Renal cortical epithelial cell (primary cell): ENCODE measurements at places on chromosomes 16 and 17. TPM values are rescaled to one million over a fixed set of nuclear protein-coding genes. Genes with fewer than 3 reads are reported as not detected.

The AHSP gene
- total RNA-seq = not detected in 2 replicates

The NTN3 gene
- 1.2 TPM in 1 of 2 replicates, not detected in the other for total RNA-seq

DNA sequence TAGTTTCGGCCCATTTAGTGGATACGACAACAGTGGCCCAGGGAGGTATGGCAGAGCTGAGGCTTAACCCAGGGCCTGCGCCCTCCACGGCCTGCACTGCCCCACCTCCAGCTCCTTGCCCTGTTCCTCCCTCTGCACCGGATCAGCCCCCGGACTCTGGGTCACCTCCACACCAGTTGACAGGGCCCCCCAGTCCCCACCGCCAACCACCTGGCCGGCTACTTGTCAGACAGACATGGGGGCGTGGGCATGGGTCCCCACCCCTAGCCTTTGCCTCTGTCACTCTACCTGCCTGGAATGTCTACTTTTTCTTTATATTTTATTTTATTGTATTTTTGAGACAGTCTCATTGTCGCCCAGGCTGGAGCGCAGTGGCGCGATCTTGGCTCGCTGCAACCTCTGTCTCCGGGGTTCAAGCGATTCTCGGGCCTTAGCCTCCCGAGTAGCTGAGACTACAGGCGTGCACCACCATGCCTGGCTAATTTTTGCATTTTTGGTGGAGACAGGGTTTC, 3.0 kb upstream of the ACTG1 start:
- DNase-seq = no peak

- DNase-seq = no peak
Observed at GRCh38 chr16:57516176-57516725, 20.1 kb downstream of the CCDC102A start.

GRCh38 chr17:28407130-28407973, 1.3 kb upstream of the SLC46A1 start:
- no peak for DNase-seq

DNA sequence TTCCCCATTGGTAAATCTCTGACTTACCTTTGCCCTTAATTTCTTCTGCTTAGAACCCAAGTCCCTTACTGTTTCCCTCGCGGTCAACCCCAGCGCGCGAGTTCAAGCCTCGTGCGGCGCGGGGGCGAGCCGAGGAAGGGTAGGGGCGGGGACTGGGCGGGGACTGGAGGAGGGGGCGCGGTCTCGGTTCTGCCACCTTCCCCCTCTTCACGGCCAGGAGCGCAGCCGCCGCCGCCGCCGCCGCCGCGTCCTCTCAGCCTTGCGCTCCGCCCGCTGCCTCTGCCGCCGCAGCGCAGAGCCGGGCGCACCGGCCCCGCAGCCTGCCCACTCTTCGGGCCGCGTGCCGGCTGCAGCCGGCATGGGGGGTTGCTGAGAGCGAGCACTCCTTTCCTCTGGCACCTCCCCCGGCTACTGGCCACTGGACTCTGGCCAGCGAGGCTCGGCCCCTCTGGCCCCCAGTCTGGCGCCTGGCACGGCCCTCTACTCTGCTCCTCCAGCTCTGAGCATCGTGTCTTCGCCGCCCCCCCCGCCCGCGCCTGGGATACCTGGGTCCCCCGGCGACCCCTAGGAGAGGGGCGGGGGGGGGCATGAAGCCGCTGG, at the start of gene RAPGEFL1:
RAPGEFL1 (plus strand) TSS at position 196 of the 600 bp plus-strand sequence; CDS start at position 588, 392 bp downstream.
- peak; percentile 39 for DNase-seq

GRCh38 chr17:70158180-70158579, 11.2 kb upstream of the KCNJ2 start:
- DNase-seq = no peak

DNA sequence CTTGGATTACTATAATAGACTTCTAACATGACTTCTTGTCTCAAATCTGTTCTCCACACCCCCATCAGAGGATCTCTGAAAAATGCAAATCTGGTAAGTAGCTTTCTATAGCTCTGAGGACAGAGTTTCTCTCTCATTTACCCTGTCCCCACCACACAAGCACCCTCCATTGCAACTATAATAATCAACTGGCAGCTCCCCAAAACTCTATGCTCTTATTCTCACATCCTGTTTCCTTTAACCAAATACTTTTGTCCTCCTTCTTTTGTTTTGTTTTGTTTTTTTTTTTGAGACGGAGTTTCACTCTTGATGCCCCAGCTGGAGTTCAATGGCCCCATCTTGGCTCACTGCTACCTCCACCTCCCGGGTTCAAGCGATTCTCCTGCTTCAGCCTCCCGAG, 73.4 kb downstream of the HELZ start:
- DNase-seq = no peak

DNA sequence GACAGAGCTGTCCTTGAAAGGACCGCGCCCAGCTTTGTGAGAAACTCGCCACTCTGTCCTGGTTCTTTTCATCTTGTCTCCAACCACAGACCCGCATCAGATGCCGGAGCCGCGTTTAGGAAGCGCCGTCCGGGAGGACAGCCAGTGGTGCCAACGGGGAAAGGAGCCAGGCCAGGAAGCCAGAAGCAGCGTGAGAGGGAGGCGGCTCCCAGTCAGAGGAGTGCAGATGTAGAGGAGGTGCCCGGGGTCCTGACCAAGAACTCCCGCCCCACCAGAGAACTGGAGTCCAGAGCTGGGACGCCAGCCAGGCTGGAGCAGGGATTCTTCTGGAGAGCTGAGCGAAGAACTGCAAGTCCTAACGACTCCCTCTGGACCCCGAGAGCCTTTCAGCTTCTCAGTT, 49.3 kb upstream of the TNRC6C start:
- no peak for DNase-seq
